ENCODE measurements at places on chromosomes 2 and 18.

GRCh38 chr2:170147576-170147975, 30.4 kb upstream of the MYO3B start:
- DNase-seq: no peak

DNA sequence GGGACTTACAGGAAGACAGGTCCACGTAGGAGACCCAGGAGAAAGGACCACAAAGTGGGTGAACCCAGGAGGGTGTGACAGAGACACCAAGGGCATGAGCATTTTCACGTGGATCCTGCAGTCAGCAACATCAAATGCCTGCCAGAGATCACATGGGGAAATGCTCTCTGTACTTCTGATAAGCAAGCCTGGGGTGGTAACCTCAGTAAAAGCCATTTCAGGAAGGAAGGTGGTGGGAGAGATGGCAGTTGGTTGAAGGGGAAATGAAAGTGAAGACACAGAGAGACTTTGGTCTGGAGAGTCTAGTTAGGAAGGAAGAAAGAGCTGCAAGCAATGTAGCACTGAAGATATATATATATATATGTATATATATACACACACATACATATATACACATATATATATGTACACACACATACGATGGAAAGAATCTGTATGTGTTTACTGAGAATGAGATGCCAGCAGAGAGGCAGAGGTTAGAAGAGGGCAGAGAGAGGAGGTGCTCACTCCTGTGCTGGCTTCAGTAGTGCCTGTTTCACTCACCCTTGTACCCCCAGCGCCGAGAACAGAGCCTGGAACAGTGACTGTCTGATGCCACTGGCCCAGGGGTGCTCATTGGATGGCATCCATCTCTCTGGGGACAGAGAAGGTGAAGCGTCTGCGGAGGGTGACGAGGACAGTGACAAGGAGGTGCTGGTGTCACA, 314.9 kb downstream of the AFF3 start:
- no peak for DNase-seq

DNA sequence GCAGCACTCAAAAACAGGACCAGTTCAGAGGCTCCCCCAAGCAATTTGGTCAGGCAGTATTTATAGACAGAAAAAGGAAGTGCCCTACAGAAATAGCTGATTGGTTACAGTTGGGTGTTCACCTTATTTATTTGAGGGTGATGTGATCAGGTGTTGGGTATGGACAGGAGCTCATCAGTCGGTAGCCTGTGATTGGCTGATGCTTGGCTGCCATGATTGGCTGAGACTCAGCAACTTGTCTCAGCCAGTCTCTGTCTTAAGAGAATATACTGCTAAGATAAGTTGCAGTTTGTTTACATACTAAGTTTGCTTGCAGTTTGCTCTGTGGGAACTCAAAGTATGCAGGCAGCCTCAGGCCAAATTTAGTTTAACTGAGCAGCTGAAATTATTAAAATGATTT, 9.4 kb downstream of the ABCG8 start:
- DNase-seq: no peak

DNA sequence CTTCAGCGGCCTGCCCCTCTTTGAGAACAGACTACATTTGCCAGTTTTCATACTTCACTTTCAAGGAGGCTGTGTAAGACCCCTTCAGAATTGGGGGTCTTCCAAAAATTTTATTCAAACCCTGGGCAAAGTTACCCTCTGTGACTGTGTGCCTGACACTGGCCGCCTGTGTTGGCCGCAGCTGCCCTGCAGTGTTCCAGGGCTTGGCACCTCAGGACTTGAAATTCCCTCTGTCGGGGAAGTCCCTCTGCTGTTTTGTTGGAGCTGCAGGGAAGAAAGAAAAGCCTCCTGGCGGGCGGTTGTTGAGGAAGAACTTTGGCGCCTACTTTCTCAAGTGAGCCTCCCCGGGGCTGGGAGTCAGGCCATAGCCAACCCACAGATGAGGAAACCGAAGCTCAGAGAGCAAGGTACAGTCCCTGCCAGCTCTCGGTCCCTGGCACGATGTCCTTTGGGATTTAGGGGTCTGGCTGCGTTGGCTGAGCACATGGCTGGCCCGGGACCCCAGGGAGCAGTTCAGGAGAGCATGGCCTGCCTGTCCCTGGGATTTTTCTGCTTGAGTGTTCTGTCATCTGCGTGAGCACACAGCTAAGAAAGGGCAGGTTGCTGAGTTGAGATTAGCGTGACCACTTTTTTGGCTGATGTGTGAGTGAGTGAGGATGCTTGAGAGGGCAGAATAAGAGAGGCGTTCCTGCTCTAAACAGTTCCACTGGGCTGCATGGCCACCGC, 17.9 kb upstream of the ASB1 start:
- no peak for DNase-seq

GRCh38 chr2:101305035-101305434, 3.5 kb downstream of the RNF149 start:
- DNase-seq: no peak

GRCh38 chr2:101357376-101357775, 29.9 kb downstream of the CREG2 start:
- no peak for DNase-seq

- DNase-seq: no peak
Observed at GRCh38 chr18:23752796-23753195, 63.5 kb downstream of the LAMA3 start.

- DNase-seq: no peak
Observed at GRCh38 chr2:84749442-84749841, 131.4 kb downstream of the TRABD2A start.

DNA sequence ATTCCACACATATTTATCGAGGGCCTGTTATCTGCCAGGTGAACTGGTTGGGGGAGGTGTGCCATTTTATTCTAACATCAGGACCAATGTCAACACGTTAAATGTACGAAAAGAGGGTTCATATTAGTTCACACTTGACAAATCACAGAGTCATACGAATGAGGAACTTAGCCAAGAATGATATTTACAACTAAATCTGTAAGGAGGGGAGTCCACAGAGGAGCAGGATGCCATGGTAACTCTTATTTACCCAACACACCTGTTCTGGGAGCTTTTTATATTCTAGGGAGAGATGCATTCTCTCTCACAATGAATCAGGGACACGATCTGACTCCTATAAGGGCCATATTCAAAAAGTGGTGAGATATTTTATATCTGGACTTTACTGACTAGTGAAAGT, 144.1 kb downstream of the CDC42EP3 start:
- no peak for DNase-seq

DNA sequence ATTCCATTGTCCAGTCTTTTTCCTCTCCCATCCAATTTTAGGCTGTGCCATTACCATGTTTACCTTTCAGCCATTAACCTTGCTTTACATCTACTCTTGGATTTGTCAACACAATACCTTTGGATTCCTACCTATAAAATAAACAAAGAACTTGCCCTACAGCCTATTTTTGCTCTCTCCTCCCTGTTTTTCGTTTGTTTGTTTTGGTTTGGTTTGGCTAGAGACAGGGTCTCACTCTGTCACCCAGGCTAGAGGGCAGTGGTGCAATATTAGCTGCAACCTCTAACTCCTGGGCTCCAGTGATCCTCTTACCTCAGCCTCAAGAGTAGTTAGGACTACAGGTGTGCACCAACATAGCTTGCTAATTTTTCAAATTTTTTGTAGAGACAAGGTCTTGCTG, 76.1 kb downstream of the SP100 start:
- DNase-seq: no peak

- DNase-seq: no peak
Observed at GRCh38 chr2:25414781-25415180, 73.1 kb upstream of the DNMT3A start.

DNA sequence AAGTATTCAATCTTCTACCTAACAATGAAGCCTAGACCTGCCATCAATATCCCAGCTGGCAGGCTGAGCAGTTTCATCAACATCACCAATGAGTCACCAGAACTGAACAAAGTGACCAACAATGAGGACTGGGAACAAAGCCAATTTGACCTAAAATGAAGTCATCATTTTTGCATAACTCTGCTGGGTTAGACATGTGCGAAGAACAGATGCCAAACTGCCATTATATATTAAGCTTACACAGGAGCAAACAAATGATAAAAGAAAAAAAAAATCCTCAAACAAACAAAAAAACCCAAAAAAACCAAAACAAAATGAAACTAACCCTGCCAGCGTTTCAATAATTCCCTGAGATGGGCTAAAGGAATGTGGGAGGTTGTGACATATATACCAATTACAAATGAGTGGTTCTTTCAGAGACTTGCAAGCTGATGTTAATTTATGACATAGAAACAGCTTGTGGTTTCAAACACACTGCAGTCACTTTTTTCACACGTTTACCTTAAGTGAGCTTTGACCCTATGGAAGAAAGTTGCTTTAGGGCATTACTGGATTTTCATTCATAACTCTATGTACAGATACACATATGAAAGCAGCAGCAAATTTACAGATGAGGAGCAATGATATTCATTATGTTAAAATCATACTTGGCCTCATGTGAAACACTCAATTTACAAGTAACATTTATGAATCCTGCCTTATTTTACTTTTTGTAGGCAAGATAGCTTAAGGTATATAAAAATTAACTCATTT, 56.9 kb upstream of the CCDC141 start:
- no peak for DNase-seq

GRCh38 chr18:9380101-9380500, 45.5 kb downstream of the TWSG1 start:
- no peak for DNase-seq

DNA sequence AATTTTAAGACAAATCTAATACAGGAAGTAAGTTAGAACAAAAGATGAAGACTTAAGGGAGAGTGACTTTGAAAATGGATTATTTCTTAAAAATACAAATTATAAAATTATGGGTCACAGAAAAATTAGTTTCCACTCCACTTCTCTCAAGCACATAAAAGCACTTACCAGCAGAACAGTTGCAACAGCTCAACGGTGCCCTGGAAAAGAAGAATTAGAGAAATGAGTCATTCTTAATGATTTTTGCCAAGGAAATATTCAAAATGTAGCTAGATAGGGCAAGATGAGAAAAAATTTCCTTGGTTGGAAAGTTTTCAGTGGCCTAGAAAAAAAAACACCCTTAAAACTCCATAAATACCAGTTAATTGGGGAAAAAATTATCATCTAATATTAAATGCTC, 2185.6 kb upstream of the CELF4 start:
- DNase-seq: no peak

- no peak for DNase-seq
Observed at GRCh38 chr2:101524806-101525430, 50.0 kb upstream of the RFX8 start.

DNA sequence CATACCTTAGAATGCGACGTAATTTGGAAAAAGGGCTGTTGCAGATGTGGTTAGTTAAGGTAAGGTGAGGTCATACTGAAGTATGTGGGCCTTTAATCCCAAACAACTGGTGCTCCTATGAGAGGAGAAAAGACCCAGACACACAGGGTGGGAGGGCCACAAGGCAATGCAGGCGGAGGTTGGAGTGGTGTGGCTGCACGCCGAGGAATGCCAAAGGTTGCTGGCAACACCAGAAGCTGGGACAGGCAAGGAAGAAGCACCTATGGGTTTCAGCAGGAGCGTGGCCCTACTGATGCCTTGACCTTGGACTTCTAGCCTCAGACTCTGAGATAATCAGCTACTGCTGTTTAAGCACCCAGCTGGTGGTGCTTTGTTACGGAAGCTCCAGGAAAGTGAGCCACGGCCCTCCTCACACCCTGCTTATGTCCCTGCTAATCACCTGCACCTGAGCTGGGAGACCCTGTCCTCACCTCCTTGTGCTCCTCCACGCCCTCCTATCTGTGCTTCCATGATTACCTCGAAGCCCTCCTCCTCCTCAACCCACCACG, 48.3 kb upstream of the LAMA1 start:
- no peak for DNase-seq

DNA sequence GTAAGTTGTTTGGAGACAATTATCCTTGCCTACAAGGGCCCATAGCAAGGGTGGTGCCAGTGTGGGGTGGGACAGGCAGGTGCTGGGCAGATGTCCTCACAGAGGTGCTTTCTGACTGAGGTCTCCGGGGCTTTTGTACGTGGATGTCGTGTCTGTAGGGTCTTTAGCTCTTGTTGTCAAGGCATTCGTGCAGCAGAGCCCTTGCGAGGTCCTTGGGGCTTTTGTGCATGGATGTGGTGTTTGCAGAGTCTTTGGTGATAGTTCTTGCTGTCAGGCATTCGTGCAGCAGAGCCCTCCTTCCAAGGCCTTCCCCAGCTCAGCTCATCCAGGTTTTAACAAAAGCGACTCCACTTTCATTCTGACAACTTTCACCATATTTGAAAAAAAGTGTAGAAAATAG, 116.0 kb upstream of the TMEM18 start:
- no peak for DNase-seq

DNA sequence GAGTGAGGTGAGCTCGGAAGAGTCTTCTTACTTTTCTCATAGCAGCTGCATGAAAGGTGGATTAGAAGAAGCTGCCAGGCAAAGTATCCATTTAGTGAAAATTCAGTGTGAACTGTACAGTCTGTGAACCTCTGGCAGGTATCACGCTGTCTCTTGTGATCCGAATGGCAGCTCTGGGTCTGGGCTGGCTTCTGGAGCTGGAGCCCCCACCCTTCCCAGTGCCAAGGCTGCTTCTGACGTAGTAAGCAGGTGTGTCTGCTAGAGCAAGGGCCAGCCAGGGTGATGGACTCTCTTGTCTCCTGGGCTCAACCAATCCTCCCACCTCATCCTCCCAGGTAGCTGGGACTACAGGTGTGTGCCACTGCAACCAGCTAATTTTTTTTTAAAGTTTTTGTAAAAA, 14.0 kb upstream of the NTSR2 start:
- DNase-seq: no peak

DNA sequence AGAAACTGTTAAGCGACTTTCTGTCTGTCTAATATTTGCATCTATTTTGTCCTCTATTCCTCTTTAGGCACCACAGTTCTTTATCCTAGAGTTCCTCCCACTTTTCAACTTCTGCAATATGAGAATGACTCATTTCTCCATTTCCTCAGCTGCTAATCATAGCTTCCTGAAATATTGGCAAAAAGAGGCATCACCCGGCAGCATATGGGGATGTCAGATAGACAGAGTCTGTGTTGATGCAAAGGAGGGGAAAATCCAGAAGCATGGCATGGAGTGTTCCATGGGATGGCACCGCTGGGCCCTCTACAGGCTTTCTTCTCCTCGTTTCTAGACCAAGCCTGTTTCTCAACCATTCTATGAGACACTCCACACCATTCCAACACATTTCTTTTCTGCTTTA, 93.4 kb downstream of the DOCK10 start:
- no peak for DNase-seq

GRCh38 chr2:105042189-105042588, 4.3 kb downstream of the MRPS9 start:
- DNase-seq: no peak

- no peak for DNase-seq
Observed at GRCh38 chr18:51054764-51055163, 24.8 kb downstream of the SMAD4 start.

DNA sequence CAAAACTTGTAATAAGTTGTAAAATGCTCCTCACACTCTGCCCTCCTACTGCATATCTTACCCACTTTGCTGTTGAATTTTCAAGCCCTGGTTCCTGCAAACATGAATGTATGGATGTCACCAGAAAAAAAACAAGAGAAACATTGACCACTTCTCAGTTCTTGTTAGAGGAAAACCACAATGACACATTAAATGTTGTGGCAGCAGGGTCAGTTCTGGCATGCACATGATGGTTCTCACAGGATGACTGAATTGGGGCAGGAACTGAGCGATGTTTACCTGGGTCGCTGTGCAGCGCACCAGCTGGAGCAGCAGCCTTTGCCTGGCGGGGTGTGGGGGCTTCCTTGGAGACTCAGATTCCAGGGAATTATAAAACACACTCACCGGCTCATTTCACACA, 14.0 kb upstream of the PRKCE start:
- no peak for DNase-seq

All from NCI-H187 (cell line).